Osteocyte (in vitro differentiated cells): ENCODE measurements at places on chromosomes 13 and 19.

DNA sequence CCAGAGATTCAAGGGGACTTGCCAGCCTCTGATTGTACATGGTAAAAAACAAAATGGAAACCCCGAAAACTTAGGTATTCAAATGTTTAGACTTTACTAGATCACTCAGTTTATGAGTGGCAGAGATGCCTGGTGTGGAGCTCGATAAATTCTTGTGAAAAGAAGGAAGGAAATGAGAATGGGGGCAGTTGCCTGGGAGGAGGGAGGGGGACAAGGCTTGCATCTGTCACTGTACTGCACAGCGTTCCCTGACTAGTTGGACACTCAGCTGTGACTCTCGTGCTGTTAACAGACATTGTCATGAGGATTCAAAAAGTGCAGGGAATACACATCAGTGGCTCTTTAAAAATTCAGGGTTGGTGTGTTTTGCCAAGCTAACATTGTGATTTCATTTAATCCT lies 232.9 kb downstream of the ZIC5 start:
- no peak for DNase-seq

DNA sequence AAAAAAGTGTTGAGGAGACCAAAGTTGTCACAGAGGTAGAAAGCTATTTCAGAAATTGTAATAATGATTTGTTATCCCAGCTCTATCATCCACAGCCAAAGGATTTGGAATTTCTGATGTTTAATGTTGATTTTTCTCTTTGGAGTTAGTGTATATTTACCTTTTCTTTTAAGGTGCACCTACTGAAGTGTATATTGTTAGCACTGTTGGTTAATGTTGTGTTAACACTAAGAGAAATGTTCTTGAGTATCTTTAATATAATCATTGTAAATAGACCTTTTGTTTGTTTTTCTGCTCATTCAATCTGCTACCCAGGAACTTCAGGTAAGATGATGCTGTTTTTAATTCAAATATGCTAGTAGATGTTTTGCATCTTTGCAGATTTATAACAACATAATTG lies 57.5 kb downstream of the ZAR1L start:
- no peak for DNase-seq

DNA sequence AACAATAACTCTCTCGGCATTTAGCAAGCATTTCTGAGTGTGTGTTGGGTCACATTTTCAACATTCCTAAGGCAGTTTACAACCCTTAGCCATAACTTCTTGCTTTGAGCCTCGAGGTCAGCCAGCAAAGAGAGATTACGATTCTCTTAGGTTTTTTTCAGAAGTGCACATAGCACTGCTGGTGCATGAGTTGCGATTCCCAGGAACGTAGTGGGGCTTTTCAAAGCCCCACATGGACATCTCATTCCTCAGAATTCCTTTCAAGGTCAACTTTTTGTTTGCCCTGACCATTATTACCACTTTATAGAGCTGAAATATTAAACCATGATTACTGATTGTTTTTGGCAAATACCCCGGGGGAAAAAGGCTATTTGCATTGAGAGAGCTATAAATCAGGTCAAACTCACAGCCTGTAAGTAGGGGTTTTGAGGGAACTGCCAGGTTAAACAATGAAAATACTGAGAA lies 705.3 kb downstream of the GPC5 start:
- DNase-seq, result no peak

DNA sequence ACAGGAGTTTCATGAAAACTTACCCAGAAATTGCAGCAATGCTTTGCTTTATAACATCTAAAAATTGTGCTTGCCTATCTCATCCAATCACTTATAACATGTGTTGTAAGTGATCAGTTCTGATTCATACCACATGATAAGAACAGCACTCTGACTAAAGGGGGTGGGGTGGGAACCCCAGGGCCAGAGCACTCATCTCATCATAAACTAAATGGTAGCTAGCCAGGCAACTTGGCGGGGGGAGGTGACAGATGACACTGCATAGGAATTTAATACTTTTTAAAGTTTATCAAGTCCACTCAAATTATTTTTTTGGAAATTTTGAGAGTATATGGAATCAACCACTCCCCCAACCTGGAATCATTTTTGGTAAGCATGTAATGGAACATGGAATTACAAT lies 42.1 kb downstream of the FOXO1 start:
- DNase-seq, result no peak

DNA sequence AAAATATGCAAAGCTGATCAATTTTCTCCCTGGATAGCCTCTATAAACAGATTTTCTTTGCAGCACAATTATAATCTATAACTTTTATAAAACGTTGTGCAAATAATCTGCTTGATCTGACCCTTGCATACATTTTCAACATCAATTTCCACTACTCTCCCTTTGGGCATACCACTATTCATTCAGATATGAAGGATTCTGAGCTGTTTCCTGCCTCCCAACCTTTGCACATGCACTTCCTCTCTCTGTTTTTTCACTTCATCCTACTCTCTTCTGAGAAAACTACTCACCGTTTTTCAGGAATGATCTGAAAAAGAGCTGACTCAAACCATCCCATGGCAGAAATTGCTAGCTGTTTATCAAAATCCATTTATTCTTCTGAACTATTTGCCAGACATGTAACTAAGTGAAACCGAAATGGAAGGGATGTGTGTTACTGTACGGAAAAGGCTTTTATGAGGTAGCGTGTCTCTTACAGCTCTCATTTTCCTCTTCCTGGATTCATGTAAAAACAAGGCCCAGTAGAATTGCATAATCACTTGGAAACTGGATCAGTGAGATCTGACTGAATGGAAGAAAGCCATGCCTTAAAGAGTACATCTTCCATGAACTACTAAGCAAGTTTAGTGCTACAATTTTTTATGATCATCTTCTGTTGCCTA lies 1447.3 kb upstream of the MIR17HG start:
- DNase-seq, result no peak

GRCh38 chr19:38952395-38953165 lies 21.8 kb downstream of the MRPS12 start:
- DNase-seq, result no peak

- DNase-seq, result no peak
Observed at GRCh38 chr13:48094404-48094780, 512 bp downstream of the MED4 start.

GRCh38 chr13:114029866-114030625 lies 56.2 kb upstream of the C13orf46 start:
- no peak for DNase-seq

DNA sequence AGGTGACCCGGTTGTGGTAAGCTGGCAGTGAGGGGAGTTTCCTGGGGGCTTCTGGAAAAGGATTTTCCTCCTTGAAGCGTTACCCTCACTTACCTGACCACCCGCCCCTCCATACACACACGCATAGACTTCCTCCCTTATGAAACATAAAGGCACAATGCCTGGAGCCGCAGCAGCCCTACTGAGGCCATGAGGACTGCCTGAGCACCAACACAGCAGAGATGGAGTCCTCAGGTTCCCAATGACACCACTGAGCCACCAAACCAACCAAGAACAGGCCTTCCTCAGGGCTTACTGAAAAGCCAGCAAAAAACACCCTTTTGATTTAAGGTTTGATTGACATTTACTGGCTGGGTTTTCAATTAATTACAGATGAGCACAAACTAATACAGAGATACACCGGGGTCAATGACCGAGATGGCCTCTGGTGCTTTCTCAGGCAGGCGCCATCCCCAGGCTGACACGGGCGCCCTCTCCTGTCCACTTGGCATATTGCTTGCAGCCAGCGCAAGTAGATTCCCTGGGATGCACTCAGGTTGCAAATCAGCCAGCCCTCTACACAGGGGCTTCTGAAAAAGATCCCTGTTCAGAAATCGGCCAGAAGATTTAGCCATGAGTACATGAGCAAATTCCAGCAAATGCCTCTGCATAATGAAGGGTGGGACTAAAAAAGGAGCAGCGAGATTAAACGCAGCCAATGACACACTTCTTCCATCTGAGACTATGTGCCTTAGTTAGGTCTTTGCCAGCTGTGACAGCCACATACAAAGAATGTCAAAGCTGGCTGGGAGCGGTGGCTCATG lies 14.8 kb downstream of the OPA3 start:
- DNase-seq, result no peak

GRCh38 chr19:2475018-2475701 lies 767 bp upstream of the GADD45B start:
- peak; percentile 87 for DNase-seq

DNA sequence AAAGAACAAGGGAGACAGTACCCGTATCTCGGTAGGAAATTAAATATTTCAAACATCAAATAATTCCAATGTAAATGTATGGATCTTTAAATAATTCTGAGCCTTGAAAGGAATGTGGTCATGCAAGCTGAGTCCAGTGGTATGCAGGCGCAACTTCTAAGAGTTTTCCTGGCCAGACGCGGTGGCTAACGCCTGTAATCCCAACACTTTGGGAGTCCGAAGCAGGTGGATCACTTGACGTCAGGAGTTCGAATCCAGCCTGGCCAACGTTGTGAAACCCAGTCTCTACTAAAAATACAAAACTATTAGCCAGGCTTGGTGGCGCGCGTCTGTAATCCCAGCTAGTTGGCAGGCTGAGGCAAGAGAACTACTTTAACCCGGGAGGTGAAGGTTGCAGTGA lies 1.1 kb upstream of the ZNF845 start:
- DNase-seq, result peak; percentile 67

DNA sequence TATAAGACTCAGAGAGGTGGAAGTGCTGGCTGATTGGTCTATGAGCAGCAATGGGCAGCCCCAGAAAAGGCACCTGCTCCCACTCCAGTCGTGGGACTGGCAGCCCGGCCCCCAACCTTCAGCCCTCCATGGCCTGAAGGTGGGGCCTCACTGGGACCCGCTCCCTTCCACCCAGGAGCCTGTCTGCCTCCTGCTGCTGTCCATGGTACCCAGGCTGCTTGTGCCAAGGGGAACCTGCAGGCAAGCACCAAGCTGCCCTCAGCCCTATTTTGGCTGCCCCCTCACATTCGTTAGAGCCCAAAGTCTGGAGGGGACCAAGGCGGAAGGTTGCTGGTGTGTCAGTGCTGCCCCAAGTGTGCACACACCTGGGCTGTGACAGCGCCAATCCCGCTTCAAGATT lies 2304.9 kb downstream of the PCDH9 start:
- DNase-seq, result peak; percentile 81

DNA sequence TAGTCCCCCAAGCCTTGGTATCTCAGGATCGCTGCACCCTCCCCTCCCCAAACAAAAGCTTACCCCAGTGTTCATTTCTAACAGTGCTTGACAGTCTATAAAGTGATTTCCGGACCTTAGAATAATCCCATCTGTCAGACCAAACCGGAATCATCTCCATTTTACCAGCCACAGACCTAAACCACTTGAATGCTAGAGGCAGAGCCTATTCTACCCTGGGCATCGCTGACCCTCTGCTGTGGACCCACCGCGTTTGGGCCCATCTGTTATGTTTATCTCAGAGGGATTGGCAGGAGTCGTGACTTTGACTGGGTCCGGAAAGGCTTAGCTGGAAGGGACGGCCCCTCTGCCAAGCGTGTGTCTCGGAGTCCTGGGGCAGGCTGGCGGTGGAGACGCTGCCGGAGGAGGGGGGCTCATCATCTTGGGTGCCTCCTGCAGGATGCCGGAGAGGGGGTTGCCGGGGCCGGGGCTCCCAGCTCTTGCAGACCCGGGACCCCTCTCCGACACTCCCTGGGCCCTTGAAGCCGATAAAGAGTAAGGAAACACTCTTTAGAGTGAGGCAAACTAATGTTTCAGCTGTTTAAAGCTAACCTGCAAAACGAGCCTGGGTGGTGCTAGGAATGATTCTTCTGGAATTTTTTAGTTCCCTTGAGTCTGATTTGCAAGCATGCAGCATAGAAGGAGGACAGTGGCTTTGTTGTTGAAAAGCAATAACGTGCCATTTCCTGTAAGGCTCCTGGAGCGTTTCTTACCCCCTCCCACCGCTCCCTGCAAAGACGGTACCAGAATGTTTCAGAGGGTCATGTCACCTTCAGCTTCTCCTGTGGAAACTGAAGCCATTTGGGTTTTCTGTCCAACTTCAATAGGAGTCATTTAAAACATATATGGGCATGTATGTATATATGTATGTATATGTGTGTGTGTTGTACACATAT lies 1.3 kb downstream of the SLC25A42 start:
- DNase-seq, result no peak

- no peak for DNase-seq
Observed at GRCh38 chr13:43694146-43694664, 92.6 kb downstream of the ENOX1 start.

DNA sequence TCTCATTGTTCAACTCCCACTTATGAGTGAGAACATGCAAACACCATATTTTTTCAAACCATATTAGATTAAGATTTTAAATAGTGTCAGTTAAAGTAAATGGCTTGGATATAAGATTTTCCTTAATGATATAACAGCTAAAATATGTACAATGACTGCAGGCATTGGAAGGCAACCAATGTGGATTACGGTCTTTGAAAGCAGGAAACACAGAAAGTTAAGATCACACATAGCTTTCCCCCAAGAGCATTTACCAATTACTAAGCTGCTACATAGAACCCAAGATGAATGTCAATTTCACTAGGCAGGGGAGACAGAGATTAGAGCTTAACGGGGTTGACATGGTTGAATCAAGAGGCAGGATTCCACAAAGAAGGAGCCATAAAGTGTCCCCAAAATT lies 173.2 kb upstream of the TRPC4 start:
- DNase-seq, result no peak

- DNase-seq, result no peak
Observed at GRCh38 chr19:45352914-45353796, 12.6 kb downstream of the KLC3 start.

DNA sequence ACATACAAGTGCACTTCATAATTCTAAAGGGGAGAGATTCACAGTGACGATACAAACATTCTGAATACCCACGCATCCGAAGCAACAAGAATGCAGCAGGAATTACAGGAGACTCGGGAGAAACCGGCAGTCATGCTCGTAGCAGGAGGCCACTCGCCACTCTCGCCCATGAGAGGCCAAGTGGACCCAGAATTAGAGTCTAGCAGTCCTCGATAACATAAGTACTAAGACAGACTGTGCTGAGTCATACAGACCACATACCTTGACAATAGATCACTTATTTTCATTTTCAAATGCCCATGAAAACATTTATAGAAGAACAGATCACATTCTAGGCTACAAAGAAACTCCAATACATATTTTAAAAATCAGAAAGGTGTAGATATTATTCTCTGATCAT lies 299.1 kb upstream of the TSHZ3 start:
- DNase-seq, result no peak

DNA sequence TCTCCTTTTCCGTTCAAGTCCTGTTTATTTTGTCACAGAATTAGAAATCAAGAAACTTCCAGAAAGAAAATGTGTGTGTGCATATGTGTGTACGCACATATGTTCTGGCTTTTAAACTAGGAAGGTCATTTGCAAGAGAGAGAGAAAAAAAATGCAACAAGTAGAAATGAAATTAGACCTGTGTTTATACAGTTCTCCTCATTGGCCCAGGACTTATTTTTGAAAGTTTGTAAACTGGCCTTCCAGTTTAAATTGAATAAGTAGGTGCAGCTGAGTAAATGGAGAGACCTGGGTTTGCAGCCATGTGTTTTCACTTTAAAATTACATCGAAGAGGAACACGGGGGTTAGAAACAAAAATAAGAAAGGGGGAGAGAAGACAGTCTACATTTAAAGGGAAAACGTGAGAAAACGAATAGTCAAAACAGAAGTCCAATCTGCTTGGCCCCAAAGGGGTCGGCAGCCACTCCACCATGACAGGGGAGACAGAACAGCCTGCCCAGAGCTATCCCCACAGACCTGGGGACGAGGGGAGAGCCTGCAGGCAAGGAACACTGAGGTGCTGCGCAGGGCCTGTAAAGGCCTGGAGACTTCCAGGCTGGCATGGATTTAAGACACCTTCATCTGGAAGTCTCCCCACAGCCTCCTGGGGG lies 216.8 kb upstream of the MAB21L1 start:
- DNase-seq, result no peak

GRCh38 chr13:52348983-52349780 lies 56.8 kb downstream of the THSD1 start:
- DNase-seq, result no peak

GRCh38 chr19:48858984-48859710 lies 9.3 kb downstream of the PLEKHA4 start:
- no peak for DNase-seq
